ENCODE measurements at places on chromosomes 2 and 18.

- DNase-seq, result no peak
Measured at GRCh38 chr2:100212850-100213249, 70.5 kb upstream of the AFF3 start.

- no peak for DNase-seq
Measured at GRCh38 chr2:207819839-207820784, 50.4 kb upstream of the FZD5 start.

DNA sequence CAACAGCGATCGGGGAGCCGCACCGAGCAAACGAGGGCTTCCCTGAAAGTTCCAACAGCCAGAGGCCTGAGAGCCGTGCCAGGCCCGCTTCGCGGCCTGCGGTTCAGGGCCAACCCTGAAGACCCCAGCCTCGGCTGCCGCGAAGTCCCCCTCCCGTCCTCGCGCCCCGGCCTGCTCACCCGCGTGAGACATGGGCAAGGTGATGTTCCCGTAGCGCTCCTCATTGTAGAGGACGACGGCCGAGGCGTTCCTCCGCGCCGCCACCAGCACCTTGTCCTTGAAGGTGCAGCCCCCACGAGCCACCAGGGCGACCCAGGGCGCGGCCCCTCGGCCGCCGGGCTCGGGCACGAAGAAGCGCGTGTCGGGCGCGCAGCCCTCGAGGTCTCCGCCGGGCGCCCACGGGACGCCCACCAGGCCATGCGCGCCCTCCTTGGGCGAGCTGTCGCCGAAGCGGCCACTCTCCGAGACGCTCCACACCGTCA lies 510 bp downstream of the RNF149 start:
- no peak for DNase-seq

DNA sequence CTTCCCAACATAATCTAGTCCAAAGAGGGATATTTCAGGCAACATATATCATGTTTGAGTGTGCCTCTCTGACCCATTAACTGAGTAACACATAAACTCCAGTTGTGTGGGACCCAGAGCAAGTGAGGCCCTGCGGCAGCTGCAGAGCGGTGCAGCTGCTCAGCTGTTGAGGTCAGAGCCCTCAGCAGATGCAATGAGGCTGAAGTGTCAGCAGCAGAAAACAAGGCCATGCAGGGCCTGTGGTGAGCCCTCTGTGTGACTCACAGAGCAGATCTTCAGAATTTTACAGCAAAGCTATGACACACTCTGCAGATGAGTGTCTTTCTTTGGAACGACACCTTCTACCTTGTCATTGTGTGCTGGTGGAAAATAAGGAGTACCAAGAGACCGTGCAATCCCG lies 168.5 kb downstream of the CBLN2 start:
- DNase-seq, result no peak

GRCh38 chr2:3727397-3728045 lies 24.1 kb downstream of the DCDC2C start:
- no peak for DNase-seq

DNA sequence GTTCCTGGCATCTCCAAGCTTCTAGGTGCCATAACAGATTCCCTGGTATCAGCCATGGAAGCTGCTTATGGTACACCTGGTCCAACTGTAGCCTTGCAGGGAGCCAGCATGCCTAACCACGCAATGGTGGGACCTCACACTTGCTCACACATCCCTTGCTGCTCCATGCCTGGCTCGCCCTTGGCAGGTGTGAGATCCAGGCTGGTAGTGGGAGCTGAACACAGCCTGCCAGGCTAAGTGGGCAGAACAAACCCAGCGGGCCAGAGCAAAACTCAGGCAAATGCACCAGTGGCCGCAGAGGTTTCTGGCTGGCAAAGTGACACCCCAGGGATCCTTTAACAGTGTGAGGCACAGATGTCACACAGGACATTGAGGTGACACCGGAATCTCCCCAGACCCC lies 185.8 kb downstream of the NDUFA10 start:
- DNase-seq, result no peak

- DNase-seq, result no peak
Measured at GRCh38 chr2:20398956-20399567, 47.8 kb upstream of the RHOB start.

- DNase-seq, result no peak
Measured at GRCh38 chr2:6915399-6915798, 1.8 kb upstream of the RNF144A start.

GRCh38 chr2:142840436-142840835 lies 37.0 kb upstream of the KYNU start:
- no peak for DNase-seq

- no peak for DNase-seq
Measured at GRCh38 chr2:108824316-108825070, 37.9 kb downstream of the CCDC138 start.

- DNase-seq, result no peak
Measured at GRCh38 chr18:76805221-76805620, 17.1 kb upstream of the ZNF236 start.

DNA sequence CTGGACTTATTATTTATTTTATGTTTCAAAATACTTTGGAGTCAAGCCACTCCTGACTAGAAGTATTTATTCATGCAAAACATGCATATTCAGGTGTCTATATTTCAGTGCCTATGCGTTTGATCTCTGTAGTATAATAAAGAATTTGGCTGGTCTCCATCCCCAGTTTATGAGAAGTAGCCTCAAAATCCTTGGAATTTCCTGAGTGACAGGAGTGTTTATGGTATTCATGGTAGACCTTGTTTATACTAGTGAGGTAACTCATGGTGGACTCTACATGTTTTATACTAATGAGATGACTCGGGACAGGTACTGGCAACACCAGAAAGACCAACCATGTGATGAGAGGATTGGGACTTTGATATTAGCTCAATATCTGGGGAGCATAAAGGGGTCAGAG lies 43.9 kb upstream of the CSRNP3 start:
- DNase-seq, result no peak

GRCh38 chr2:230865766-230866755 lies 1.3 kb downstream of the ITM2C start:
- no peak for DNase-seq

DNA sequence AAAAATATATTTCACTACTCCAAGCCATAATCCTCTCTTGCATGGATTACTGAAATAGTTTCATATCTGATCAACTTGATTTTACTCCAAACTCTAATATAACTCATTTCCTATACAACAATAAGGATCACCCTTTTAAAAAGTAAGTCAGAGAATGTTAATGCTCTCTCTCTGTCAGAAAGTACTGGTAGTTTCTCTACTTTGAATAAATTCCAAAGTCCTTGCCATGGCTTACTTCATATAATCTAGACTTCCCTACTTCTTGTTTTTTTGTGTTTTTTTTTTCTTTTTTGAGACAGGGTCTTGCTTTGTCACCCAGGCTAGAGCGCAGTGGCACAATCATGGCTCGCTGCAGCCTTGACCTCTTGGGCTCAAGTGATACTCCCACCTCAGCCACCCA lies 36.2 kb downstream of the MAP3K2 start:
- no peak for DNase-seq

- no peak for DNase-seq
Measured at GRCh38 chr2:47028846-47029560, 113.4 kb upstream of the MCFD2 start.

DNA sequence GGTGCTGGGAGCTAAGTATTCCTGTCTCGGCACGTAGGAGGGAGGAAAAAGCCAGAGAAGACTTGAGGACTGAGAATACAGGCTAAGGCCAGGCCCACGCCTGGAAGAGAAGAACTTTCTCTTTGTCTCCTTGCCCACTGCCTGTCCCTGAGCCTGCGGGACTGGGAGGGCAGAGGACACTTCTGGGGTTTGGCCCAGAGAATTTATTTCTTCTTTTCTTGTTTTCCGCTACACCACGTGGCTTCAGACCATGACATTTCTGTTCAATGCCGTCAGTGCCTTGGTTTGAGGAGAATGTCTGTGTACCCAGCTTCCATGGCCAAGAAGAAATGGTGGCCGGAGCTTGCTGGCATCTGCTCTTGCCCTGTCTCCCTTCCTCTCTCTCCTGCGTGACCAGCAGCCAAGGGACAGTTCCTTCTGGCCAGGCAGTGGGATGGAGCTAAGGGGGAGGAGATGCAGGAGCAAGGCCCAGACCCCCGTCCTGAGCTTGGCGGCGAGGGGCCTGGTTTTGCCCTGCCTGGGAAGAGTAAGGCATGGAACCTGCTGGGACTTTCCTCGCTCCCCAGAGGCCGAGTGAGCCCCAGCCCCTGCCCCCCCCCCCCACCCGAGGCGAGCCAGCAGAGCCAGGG lies 140.3 kb downstream of the KLHL29 start:
- no peak for DNase-seq

DNA sequence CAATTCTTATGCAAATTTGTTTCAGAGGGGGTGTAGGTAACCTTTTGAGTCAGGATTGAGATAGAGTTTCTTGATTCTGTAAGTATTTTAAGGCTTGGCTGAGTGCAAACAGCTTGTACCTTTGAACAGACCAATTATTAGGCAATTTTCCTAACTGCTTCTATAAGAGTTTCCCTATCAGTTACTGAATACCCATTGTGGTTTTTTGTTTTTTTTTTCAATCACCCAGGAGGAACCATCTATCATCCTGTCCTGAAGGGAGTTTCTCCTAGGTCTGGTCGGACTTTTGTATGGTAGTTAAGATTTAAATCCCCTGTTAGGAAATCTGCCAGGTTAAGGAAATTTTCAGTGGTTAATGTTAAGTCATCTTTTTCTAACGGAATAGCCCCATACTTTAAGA lies 319.4 kb upstream of the SLC39A10 start:
- no peak for DNase-seq

DNA sequence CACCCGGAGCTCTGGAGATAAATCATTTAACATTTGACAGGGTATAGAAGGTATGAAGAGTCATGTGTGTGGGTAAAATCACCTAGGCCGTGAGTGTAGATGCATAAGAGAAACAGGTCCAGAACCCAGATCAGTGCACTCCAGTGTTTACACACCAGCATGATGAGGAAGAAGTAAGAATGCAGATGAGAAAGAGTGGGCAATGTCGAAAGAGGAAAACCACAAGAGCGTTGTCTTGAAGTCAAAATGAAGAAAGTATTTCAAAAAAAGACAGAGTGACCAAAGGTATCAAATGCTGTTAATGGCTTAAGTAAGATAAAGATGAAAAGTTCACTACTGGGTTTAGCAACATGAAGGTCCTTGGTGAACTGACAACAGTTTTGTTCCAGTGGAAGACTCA lies 32.0 kb upstream of the PLB1 start:
- DNase-seq, result no peak

GRCh38 chr2:222424276-222424728 lies at the start of gene SGPP2:
Gene SGPP2 (plus strand): TSS chr2:222424543. CDS start chr2:222424603, 60 bp downstream.
- DNase-seq, result no peak

- no peak for DNase-seq
Measured at GRCh38 chr2:68750592-68751396, 16.2 kb downstream of the ARHGAP25 start.

All from activated CD8-positive, alpha-beta memory T cell treated with anti-CD3 and anti-CD28 coated beads for 48 hours (primary cell).